ENCODE measurements at places on chromosomes 12 and 14. TPM values are rescaled to one million over a fixed set of nuclear protein-coding genes. Genes with fewer than 3 reads are reported as not detected.

DNA sequence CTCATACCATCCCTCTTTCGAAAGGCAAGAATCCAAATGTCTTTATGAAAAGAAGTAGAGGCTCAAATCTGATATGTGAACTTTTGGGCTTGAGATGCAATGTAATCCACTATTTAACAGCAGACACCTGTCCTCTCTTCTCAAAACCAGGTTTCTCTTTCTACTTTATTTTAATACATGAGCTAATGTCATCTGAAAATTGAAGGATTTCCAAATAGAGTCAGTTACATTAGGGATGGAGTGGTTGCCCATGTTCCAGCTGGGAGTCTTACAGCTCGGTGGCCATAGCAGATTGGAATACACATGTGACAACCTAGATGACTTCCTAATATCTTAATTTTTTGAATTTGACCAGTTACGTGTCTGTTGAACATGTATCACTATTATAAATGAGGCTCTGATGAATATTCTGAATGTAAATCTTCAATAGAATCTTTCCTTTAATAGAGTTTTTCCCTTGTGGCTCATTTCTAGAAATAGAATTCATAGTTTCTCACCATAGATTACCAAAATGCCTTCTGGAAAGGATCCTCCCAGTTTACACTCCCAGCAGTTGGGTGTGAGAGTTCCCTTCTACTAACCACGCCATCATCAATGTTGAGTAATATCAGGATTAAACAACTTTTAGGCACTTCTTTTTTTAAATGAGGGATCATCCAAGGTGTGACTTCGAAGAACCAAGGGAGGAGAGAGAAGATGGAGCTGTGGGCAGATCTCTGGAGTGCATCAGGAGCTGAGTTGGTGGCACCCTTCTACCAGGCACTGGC lies 49.2 kb downstream of the GPR135 start:
- H3K4me1 ChIP-seq, result peaks cover 7% of the 10 kb centered on the region
- H3K36me3 ChIP-seq, result no peaks in the 10 kb centered on the region
- H3K27ac ChIP-seq, result no peak overlapping the region
- DNase-seq, result no peak

DNA sequence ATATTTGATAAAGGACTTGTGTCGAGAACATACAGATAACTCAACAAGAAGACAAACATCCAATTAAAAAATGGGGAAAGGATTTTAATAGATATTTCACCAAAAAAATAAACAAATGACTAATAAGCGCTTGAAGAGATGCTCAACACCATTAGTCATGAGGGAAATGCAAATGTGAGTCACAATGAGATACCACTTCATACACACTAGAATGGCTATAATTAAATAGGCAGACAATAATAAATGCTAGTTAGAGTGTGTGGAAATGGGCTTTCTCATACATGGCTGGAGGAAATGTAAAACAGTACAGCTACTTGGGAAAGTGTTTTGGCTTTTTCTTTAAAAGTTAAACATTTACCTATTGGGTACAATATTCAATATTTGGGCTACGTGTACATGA lies 34.8 kb downstream of the DLK1 start:
- H3K36me3 ChIP-seq, result no peaks in the 10 kb centered on the region
- H3K27me3 ChIP-seq, result no peaks in the 10 kb centered on the region
- H3K27ac ChIP-seq, result no peak overlapping the region
- DNase-seq, result no peak
- no peaks in the 10 kb centered on the region for H3K4me1 ChIP-seq

DNA sequence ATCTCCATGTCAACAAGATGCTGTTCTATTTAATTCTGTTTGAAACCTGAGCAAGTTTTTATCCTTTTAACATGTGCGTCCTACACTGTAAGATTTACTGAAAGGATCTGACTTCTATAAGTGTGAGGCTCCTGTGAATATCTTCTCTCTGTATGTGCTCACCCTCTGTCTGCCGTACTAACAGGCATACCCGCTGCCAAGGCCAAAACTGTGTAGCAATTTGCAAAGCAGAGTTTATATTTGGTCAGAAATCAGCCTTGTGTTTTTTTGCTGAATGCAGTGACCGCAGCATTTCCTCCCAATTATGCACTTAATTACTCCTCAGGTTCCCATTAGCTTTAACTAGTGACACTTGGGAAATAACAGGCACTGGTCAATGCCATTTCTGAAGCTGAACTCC lies 12.3 kb downstream of the CHST11 start:
- no peak for DNase-seq
- no peaks in the 10 kb centered on the region for H3K36me3 ChIP-seq

- H3K36me3 ChIP-seq, result no peaks in the 10 kb centered on the region
- H3K27ac ChIP-seq, result peak overlapping the region; percentile 48
- H3K27me3 ChIP-seq, result no peaks in the 10 kb centered on the region
- H3K4me1 ChIP-seq, result no peaks in the 10 kb centered on the region
Measured at GRCh38 chr12:123278101-123278627, 6.5 kb upstream of the CDK2AP1 start.

DNA sequence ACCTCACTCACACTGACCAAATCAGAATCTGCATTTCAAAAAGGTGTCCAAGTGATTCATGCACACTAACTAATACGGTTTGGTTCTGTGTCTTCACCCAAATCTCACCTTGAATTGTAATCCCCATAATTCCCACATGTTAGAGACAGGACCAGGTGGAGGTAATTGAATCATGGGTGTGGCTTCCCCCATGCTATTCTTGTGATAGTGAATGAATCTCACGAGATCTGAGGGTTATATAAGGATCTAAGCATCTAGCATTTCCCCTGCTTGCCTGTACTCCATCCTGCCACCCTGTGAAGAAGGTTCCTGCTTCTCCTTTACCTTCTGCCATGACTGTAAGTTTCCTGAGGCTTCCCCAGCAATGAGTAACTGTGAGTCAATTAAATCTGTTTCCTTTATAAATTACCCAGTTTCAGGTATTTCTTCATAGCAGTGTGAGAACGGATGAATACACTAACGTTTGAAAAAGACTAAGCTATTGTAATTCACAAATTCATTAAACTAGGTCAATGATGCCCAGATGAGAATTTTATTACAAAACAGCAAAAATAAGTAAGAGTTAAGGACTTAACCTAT lies 759.1 kb downstream of the GALC start:
- DNase-seq, result no peak
- no peak overlapping the region for H3K27ac ChIP-seq
- H3K27me3 ChIP-seq, result no peaks in the 10 kb centered on the region
- no peaks in the 10 kb centered on the region for H3K4me1 ChIP-seq
- no peak overlapping the region for H3K4me3 ChIP-seq
- H3K36me3 ChIP-seq, result no peaks in the 10 kb centered on the region

DNA sequence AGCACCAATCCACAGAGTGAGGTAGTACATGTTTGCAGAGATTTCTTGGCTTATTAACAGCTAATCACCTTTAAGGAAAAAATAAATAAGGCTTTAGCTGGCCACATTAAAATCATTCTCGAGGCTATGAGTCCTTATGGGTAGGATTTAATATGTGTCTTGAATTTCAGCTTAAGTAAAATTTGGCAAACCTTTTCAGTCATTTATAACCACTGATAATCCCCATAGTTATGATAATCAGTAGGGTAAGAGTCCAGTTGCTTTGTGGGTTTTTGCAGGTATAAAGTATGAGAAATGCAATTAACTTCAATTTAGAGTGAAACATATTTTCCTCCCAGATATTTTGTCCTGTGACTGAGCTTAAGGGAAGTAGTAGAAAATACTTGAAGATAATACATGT lies 1458.9 kb upstream of the FLRT2 start:
- H3K27me3 ChIP-seq, result no peaks in the 10 kb centered on the region
- H3K36me3 ChIP-seq, result no peaks in the 10 kb centered on the region
- no peak overlapping the region for H3K4me3 ChIP-seq
- DNase-seq, result no peak
- H3K4me1 ChIP-seq, result no peaks in the 10 kb centered on the region
- H3K27ac ChIP-seq, result no peak overlapping the region

DNA sequence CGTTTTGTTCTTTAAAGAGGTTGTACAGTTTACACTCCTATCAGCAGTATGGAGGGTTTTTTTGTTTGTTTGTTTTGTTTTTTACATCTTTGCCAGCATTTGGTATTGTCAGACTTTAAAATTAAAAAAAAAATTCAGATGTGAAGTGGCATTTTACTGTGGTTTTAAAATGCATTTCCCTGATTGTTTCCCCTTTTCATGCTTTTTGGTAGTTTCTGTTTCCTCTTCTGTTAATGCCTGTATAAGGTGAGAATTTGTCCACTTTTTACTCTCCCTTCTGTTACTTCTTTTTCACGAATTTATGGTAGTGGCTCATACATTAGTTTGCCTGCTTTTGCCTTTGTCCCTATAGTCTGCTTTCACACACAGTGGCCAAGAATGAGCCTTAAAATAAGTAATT lies 36.6 kb downstream of the MNAT1 start:
- no peak overlapping the region for H3K4me3 ChIP-seq
- DNase-seq, result no peak

DNA sequence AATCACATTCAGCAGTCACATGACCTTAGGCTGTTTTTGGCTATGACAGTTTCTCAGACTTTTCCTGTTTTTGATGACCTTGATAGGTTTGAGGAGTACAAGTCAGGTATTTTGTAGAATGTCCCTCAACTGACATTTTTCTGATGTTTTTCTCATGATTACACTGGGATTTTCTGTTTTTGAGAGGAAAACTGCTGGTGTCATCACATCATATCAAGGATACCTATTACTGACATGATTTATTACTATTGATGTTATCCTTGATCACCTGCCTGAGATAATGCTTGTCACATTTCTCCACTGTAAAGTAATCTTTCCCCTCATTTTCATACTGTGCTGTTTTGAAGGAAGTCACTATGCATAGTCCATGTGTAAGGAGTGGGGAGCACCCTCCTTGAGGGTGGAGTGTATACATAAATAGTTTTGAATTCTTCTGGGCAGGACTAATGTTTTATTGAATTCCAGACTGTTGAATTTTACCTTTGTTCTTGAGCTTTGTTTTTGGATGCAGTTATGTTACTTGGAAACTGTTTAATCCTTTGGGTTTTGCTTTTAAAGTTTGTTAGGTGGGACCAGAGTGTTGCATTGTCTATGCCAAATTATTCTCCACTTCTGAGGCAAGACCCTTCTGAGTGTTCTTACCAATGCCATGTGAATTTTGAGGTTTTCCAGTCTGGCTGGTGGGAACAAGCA lies 444.5 kb upstream of the FAR2 start:
- DNase-seq, result no peak
- H3K27ac ChIP-seq, result no peak overlapping the region
- H3K27me3 ChIP-seq, result no peaks in the 10 kb centered on the region
- no peaks in the 10 kb centered on the region for H3K36me3 ChIP-seq

DNA sequence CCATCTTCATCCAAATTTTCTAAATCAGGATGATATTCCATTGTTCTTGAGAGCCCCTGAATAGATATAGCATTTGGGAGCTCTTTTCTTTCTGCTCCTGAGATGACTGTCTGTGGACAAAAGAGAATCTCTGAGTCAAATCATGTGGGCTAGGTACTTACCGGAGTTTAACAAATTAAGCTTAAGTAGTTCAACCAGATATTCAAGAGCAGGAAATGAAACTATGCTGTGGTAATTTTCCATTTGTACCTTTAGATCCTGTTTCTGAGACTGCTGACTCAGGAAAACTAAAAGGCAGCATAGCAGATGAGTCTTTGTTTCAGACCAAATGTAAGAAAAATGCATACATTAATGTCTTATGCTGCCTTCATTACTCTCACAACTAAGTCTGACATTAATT lies at the start of gene CLEC7A:
Gene CLEC7A (minus strand): TSS at position 158 of the 400 bp plus-strand sequence. CDS start 117 bp downstream, at position 41.
- no peaks in the 10 kb centered on the region for H3K36me3 ChIP-seq
- H3K4me1 ChIP-seq, result no peaks in the 10 kb centered on the region
- DNase-seq, result no peak
- no peak within 1 kb of the TSS for H3K27ac ChIP-seq
- no peaks in the 10 kb centered on the region for H3K27me3 ChIP-seq
- H3K4me3 ChIP-seq, result peak within 1 kb of the TSS; percentile 17

DNA sequence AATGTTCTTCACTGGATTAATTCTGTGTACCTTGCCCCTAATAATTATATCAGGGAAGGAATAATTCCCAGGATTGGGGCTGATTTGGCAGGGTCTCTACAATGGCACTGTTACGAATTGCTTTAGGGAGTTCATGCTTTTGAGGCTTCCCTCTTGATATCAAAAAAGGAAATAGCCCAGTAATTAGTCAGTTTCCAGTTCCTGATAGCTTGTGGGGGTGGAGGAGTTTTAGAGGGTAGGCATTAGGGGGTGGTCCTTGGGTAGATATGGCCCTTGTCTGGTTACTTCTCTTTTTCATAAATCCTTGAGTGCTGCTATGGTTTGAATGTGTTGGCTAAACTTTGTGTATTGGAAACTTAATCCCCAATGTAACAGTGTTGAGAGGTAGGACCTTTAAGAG lies 6.1 kb upstream of the SRSF5 start:
- H3K4me1 ChIP-seq, result no peaks in the 10 kb centered on the region
- no peak for DNase-seq
- no peaks in the 10 kb centered on the region for H3K36me3 ChIP-seq
- no peaks in the 10 kb centered on the region for H3K27me3 ChIP-seq
- H3K4me3 ChIP-seq, result no peak overlapping the region

GRCh38 chr14:62187265-62187664 lies 425.0 kb downstream of the SNAPC1 start:
- H3K36me3 ChIP-seq, result no peaks in the 10 kb centered on the region
- no peaks in the 10 kb centered on the region for H3K4me1 ChIP-seq
- DNase-seq, result no peak
- no peak overlapping the region for H3K4me3 ChIP-seq

DNA sequence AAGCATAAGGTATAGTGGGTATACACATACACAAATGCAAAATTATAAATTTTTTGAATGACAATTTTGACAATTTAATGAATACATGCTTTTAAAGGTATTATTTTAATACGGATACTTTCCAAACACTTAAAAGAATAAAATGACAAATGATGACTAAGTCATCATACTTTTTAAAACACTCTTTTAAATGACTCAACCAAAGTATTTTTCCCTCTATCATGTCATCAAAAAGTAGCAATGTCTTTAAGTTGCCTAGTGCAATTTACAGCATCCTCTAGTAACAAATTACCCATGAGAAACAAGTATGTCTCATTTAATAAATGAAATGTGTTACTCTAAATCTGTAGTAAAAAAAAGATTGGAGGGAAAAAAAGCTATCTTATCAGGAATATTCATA lies 73.3 kb downstream of the RPS6KA5 start:
- H3K4me3 ChIP-seq, result no peak overlapping the region
- DNase-seq, result no peak
- H3K27me3 ChIP-seq, result no peaks in the 10 kb centered on the region
- H3K4me1 ChIP-seq, result no peaks in the 10 kb centered on the region
- H3K36me3 ChIP-seq, result no peaks in the 10 kb centered on the region

- H3K36me3 ChIP-seq, result no peaks in the 10 kb centered on the region
- no peak overlapping the region for H3K27ac ChIP-seq
- H3K27me3 ChIP-seq, result no peaks in the 10 kb centered on the region
- DNase-seq, result no peak
Measured at GRCh38 chr14:99342906-99343305, 70.9 kb upstream of the BCL11B start.

GRCh38 chr12:124720681-124721500 lies 142.8 kb downstream of the SCARB1 start:
- peaks cover 14% of the 10 kb centered on the region for H3K4me1 ChIP-seq
- DNase-seq, result no peak
- H3K4me3 ChIP-seq, result no peak overlapping the region
- H3K27ac ChIP-seq, result peak overlapping the region; percentile 43
- H3K36me3 ChIP-seq, result no peaks in the 10 kb centered on the region

The CNIH1 gene
- 94.5 TPM for total RNA-seq

The TDRD9 gene
- 1.1 TPM for total RNA-seq

The MRPL42 gene
- 47.7 TPM for total RNA-seq

The SLCO1A2 gene
- not detected for total RNA-seq

The TMED8 gene
- total RNA-seq, result 7.8 TPM

The DNAJC22 gene
- total RNA-seq, result not detected

The TAS2R13 gene
- 0.44 TPM for total RNA-seq

The MAP3K9 gene
- total RNA-seq, result 1.5 TPM

The MYH6 gene
- total RNA-seq, result 76.8 TPM

The KCNK13 gene
- 1.7 TPM for total RNA-seq

The OVCH1 gene
- total RNA-seq, result not detected

The TTC6 gene
- not detected for total RNA-seq
